Activated T-helper 1 cell treated with anti-CD3 and anti-CD28 coated beads, Interleukin-12 subunit alpha, Interleukin-12 subunit beta, Interleukin-2, Interleukin-4 antibody, amounts not matched to agents 30 ng/mL and 10 ng/mL and 1 ng/mL, durations not matched to agents 14 hours and 24 hours and 36 hours (primary cell): ENCODE measurements at places on chromosomes 2 and 18. TPM values are rescaled to one million over a fixed set of nuclear protein-coding genes. Genes with fewer than 3 reads are reported as not detected.

The PRSS56 gene
- not detected in 2 replicates for total RNA-seq

The ACTG2 gene
- total RNA-seq, result 0.22 and 0.26 TPM in 2 replicates

The FAM110C gene
- 0.78 and 1.2 TPM in 2 replicates for total RNA-seq

The NEB gene
- 0.05 and 0.08 TPM in 2 replicates for total RNA-seq

The SP140L gene
- total RNA-seq, result 57.4 and 57.8 TPM in 2 replicates

The MOCOS gene
- total RNA-seq, result 0.17 and 0.47 TPM in 2 replicates

The REG1B gene
- total RNA-seq, result not detected in 2 replicates
